ENCODE measurements at places on chromosomes 3 and 15.

GRCh38 chr15:90675464-90675863 lies 41.7 kb upstream of the BLM start:
- no peak for DNase-seq

DNA sequence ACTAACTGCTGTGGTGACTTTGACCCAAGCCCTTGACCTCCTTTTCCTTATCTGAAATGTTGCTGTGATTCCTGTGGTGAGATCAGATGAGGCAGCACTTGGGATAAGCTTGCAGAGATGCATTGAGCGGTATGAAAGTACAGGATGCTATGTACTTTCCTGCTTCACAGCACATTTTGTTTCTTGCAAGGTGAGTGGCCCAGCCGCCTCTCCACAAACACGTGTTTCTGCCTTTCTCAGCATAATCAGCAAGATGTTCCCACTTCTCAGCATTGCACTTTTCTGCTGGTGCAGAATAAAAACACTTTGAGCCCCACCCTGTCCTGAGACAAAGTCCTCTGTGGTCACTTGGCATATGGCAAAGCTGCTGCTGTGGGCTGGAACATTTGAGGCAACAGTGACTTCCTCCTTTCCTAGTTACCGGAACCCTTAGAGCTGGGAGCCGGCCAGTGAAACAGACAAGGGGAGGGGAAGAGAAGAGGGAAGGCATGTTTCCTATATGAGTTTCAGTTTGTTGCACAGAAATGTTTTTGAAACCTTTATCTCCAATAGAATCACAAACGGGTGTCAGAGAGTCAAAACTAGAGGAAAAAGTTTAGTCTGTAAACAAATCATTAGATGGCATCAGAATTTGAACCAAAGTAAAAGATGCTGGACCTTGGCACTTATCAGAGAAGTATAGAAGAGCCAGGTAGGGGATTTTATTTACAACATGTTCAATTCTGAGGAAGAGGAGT lies 5.0 kb downstream of the NUDT16 start:
- no peak for DNase-seq

DNA sequence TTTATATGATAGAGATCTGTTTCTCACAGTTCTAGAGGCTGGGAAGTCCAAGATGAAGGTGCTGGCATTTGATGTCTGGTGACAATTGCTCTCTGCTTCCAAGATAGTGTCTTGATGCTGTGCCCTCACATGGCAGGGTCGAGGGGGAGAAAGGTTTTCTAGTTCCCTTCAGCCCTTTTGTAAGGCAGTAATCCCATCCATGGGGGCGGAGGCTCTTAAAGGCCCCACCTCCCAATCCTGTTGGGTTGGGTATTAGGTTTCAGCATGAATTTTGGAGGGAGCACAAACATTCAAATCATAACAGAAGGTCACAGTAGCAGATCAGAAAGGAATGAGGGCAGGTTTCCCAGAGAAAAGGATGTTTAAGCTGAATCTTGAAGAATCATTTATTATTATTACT lies 601.7 kb upstream of the ZNF717 start:
- no peak for DNase-seq

- DNase-seq, result no peak
Observed at GRCh38 chr15:42182961-42183360, 25.1 kb downstream of the VPS39 start.

GRCh38 chr15:50854601-50855490 lies 53.6 kb upstream of the AP4E1 start:
- no peak for DNase-seq

DNA sequence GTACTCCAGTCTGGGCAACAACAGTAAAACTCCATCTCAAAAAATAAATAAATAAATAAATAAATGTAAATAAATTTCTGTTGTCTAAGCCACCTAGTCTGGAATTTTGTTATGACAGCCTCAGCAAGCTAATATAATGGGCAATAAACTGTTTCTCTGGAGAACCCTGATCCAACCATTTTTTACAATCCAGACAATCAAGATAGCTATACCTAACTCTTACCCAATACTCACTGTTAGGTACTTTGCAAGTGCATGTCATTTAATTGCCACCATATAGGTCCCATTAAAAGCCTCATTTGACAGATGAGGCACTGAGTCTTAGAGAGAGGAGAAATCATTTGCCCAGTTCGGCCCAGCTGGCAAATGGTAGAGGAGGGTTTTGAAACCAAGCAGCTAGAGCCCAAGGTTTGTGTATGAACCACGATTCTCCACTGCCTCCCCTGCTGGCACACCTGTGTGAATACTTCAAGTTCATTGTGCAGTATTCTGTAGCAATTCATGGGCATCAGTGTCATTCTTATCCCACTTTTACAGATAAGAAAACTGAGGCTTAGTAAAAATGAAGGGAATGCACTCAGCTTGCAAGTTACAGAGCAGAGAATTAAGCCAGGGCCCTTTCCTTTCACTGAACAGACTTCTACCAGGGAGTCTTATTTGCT lies 107.0 kb upstream of the UBE2E1 start:
- no peak for DNase-seq

GRCh38 chr15:94002041-94002440 lies 229.3 kb upstream of the MCTP2 start:
- no peak for DNase-seq

DNA sequence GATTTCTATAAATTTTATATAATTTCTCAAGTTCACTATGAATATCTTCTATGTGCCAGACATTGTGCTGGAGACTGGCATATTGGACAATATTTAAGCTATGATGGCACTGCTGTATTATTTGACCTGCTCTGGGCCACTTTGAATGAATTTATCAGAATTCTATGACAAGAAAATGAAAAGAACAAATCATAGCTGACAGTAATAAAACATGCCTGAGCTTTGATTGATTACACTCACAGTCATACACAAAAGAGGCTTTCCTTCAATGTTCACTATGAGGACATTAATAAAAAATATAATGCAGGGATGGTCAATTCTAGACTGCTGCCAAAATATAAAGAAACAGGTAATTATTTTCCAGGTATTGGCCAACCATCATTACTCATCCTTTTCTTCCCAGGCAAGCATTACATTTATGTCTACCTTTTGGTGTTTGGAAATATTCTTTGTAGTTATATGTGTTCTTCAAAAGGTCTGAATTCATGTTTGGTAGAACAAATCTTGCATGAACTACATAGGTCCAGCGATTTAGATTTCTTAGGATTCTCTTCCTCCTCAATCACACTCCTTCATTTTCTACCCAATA lies 81.0 kb upstream of the ALCAM start:
- DNase-seq, result no peak

GRCh38 chr15:94272251-94272898 lies 41.0 kb downstream of the MCTP2 start:
- DNase-seq, result no peak

Measured in COR-L47 (cell line).